Stimulated activated CD4-positive, alpha-beta T cell treated with anti-CD3 and anti-CD28 coated beads, Interleukin-15, amount 100 ng/mL, for 24 hours (primary cell): ENCODE measurements at places on chromosomes 1 and 21.

DNA sequence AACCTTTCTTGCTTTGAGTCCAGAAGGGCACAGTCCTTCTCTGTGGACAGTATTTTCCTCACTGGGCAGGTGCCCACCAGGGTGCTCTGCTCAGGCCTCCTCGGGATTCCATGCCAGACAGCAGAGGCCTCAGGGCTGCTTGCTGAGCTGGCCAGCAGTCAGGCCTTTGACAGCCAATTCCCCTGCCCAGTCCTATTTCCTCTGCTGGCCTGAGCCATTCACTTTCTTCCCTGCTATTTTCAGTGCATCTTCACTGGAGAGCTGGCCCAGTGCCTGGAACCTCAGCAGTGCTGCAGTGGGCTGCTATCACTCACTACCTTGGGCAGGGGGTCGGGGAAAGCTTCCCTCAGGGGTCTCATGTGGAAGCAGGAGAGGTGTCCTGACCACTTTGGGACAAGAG lies 33.2 kb downstream of the KCNA10 start:
- no peak for DNase-seq

GRCh38 chr1:210758761-210759160 lies 375.2 kb downstream of the KCNH1 start:
- no peak for DNase-seq

- peak; percentile 75 for DNase-seq
Measured at GRCh38 chr1:67307251-67308060, at the start of gene IL12RB2. Gene IL12RB2 (plus strand): TSS chr1:67307873. CDS start chr1:67320369, 12,496 bp downstream.

GRCh38 chr1:43590388-43590925 lies 59.5 kb upstream of the KDM4A start:
- no peak for DNase-seq

DNA sequence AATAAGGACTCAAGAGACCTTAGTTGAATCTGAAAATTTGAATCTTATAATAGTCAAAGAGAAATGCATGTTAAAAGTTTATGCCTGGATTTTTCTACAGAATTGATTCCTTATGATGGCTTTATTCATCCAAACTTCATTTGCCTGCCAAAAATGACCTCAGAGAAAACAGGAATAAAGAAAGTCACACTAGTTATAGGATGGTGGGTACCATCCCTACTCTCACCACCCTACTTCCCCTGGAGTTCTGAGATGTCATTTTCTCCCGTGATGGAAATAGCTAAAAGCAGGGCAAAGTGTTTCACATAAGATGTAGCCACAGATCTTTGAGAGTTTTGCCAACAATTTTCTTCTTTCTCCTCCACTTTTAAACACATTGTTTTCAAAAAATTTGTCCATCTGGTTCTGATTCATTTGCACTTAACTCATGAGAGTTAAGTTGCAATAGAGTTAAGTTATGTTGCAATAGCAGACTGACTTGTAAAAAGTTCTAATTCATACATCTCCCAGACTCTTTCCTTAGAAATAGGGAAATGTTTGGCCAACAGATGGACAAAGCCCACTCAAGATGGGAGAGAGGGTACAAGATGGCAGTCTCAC lies 384.6 kb downstream of the PLPP3 start:
- no peak for DNase-seq

DNA sequence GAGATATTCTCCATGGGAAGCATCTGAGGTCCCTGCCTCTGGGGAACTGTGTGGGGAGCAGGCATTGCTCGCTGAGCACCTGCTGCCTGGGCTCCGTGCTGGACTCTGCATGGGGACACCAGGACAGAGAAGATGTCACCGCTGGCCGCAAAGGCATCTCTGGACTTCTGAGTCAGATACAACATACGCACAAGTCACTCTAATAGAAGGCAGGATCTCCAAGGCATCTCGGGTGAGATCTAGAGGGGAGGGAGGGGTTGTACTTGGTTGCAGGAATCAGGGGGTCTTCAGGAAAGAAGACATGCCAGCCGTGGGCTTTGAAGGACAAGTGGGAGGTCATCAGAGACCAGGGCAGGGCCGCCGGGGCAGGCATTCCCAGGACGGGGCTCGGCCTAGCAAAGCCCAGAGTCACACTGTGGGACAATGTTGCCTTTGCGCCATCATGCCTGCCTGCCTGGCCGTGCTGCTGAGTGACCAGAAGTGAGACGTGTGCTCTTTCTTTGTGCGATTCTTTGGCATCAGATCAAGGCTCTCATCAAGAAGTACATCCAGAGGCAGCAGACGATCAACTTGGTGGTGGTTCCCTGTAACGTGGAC lies 28.3 kb downstream of the MX2 start:
- no peak for DNase-seq

GRCh38 chr1:235289859-235290739 lies 37.9 kb downstream of the ARID4B start:
- DNase-seq = no peak

DNA sequence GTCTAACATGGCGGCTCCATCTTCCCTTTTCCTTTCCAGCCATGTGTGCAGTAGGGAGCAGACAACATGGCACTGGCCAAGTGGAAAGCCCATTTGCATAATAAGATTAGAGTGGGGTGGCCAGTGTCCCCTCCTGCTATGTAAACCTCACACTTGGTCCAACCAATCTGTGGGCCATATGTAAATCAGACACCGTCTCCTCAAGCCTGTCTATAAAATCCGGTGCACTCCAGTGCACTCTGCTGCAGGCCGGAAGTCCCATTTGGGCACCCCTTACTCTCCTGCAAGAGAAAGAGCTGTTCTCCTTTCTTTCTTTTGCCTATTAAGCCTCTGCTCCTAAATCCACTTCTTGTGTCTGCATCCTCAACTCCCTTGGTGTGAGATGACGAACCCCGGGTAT lies 44.1 kb downstream of the OLFML3 start:
- no peak for DNase-seq

DNA sequence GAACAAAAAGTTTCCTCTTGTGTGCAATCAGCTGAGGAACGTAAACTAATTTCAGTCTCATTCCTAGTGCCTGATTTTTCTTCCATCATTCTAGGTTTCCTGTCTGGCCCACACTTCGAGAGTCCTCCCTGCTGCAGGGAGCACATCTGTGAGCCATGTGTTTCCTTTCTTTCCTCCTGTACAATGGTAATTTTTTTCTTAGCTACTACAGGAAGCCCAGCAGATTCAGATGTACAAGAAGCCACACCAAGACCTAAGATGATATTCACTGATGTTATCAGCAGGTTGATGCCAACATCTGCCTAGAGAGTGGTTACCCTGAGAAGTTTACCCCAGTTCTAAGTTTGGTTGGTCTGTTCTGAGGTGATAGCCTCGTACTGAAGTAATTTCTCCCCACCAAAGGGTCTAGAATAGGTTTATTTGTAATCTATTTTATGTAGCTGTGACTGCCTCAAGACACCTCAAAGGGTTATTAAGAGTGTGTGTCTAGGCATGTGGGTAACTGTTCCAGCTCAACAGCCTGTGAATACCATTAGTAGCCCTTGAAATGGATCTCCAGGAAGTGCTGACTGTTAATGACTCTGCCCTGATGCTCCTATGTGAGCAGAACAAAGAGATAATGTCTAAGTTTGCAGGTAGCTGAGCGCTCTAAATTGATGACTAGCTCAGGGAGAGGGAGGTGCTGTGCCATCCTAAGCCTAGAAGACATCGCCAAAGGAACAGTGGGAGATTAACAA lies 31.7 kb upstream of the CLDN14 start:
- no peak for DNase-seq

DNA sequence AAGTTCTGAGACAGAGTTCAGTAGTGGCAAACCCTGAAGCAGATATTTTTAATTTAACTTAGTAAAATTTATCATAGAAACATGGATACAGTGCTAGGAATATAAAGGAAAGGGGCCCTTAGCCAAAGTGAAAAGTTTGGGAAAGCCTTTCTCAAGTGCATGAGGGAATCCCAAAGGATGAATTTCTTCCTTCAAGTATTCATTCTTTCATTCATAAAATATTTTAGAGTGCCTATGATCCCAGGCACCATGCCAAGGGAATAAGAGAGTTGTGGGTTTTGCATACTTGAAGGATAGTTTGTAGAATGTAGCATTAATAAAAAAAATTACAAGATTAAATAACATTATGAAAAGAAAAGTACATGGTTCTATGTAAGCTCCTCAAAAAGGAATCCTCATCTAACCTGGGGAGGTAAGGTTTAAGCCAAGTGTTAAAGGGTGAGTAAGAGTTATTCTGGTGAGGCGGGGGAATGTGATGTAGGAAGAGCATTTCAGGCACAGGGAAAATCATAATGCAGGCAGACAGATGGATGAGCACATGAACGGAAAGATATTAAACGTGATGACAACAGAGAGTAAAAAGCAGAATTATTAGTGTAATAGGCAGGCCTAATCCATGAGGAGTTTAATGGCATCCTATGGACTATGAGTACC lies 40.4 kb upstream of the NTNG1 start:
- DNase-seq = no peak

DNA sequence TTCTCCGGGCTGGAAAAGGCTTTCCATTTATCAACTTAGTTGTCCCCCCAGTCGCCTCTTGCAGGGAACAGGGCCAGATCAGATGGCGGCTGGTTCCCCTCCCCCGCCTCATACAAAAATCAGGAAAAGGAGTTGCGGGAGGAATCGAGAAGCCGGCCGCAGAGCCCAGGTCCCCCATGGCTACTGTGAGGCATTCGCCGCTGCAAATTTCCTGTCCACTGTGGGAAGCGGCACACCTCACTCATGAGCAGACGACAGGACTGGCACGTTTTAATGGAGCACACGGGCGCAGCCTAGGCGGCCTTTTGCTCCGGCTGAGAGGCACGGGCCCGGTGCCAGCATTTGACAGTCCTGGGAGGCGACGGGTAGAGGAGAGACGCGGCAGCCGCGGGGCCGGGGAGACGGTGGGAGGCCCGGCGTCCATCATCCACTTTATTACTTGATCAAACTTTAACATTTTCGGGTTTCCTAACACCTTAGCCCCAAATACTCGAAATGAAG lies 1.1 kb downstream of the GNG4 start:
- DNase-seq = peak; percentile 24

DNA sequence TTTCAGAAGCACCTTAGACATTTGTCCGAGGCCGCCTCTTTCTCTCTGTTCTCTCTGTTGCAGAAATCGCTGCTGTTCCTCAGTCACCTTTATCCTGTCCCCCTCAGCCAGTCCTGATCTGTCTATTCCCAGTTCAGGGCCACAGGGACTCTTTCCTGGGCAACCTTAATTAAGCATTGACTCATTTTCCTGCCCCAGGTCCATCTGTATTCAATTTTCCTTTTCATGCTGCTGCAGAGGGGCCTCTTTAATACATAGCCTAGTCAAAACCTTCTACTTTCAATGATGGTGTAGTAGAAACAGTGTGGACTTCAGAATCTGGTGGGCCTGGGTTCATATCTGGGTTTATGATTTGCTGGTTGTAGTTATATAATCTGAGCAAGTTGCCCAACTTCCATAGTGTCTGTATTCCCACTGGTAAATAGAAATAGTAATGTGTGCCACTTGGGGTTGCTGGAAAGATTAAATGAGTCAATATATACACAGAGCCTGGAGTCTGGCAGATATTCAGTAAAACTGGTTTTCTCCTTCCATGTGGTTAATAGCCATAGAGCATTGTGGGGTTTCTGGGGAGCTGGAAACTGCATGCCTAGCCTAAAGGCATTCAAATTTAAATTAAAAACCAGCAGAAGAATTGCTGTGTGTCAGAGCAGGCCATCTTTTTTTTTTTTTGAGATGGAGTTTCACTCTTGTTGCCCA lies 4.5 kb downstream of the TRAF5 start:
- DNase-seq = no peak

- no peak for DNase-seq
Measured at GRCh38 chr1:117673405-117673804, 67.6 kb downstream of the TENT5C start.

DNA sequence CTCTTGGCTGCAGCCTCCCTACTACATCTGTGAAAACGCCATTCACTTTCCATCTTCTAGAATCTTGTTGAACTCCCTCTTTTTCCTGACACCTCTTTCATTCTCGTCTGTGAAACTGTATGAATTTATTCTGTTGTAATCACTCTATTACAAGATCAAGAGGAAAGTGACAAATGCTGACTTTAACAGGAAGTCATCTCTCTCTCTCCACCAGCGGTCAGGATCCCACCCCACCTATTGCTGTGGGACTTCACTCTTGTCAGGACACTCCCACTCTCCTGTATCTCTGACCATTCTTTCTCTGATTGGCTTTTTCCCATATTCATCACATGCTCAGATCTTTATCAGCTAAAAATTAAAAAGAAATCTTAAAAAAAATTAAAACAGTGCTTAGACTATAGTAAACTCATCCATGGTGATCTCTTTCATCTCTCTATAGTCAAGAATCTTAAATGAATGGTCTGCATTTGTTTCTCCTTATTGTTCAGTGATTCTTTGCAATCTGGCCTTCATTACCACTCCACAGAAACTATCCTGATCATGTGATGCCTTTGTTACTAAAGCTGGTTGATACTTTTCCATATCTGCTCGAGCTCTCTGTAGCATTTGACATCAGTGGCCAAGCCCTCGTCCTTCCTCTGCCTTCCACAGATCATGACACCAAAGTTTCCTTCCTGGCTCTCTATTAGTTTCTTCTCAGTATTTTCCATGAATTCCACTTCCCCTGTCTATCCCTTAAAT lies 113.6 kb downstream of the UCHL5 start:
- DNase-seq = no peak

DNA sequence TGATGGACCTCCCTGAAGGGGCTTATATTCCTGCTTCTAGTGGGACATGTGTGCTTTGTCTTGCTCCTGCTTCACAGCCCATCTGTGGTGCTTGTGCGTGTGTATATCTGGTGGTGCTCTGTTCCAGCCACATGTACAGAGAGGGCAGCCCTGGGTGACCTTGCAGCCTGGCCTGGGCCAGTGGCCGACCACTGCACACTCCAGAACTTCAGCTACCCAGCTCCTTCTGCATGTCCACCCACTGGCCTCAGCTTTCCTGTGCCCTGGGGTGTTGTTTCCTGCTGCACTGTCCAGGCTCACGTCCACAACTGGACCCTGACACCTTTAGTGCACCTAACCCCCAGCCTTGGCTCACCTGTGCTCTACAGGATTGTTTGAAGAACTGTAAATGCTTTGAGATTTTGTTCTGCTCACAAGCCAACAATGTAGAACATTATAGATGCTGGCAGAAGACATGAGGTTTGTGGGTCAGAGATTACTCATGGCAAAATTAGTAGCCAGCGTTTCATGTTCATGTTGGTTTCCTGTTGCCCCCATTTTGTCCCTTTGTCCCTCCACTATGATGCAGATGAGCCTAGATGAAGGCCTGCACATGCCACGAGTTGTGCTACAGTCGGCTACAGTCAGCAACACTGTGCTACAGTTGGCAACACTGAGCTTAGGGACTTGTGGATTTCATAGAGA lies 5.3 kb upstream of the S100B start:
- no peak for DNase-seq

GRCh38 chr1:7255303-7256058 lies 470.2 kb downstream of the CAMTA1 start:
- no peak for DNase-seq

DNA sequence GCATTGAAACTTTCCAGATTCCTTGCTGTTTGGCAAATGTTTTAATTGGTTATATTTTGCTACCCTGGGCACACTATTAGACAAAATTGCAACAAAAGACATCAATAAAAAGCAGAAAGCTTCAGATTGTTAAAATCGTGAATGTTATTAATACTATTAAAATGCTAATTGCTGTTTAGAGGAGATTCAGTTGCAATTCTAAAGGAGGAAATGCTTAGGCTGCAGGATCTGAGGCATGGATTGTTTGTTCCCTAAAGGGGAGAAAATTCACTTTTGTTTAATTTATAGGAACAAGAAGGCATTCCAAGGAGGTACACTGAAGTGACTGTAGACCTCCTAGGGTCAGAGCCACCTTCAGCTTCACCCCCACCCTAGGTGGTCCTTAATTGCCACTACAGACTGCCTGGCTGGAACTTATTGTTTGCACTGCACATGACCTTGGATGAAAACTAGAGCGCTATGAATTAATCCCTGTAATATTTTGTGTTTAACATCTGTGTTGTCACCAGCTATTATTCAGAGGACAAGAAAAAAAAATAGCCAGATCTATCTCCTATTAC lies 1266.9 kb upstream of the ADGRL2 start:
- DNase-seq = no peak
